DMS79 treated with DMSO at 0.1 percent for 48 hours (cell line): ENCODE measurements at places on chromosomes 13 and 19.
A peak's percentile ranks its signal among the peaks of the same experiment; 100 is the strongest.

- no peak for DNase-seq
Observed at GRCh38 chr13:107767119-107767518, 448.2 kb downstream of the LIG4 start.

DNA sequence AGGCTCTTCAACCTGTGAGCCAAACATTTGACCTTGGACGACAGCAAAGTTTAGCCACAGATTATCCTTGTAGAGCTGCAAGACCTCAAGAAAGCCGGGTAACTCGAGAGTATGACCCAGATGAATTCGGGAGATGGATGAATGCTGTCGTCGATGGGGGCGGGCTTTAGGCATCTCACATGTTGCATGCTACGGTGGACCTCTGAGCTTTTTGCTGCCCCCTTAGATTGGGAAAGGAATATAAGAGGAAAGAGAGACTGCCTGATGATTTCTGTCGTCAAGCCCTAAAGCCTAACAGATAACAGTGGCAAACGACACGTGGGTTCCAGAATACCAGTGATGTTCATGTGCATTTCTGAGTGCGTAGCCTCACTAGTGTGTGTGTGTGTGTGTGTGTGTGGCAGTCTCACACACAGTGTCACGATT lies 730 bp upstream of the ABCC4 start:
- DNase-seq, result no peak

- no peak for DNase-seq
Observed at GRCh38 chr13:97710797-97711196, 242.7 kb upstream of the IPO5 start.

GRCh38 chr13:27406178-27406939 lies 18.1 kb upstream of the GTF3A start:
- DNase-seq, result peak; percentile 16

DNA sequence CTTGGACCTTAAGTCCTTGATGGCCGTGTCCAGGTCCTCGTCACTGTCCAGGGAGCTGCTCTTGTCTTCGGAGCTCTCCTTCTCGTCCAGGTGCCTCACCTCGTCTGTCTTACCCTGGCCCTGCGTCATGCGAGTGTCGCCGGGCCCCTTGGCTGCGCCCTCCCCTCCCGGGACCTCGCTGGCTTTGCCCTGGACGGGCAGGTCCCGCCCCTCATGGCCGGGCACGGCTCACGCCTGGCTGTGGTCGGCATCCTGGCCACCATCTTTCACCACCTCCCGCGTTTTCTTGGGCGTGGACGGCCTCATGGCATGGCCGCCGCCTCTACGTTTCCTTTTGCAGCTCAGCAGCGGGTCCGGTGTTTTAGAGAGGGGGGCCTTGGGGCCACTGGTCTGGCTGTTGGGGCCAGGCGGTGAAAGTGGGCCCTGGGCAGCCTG lies 14.8 kb downstream of the RB1 start:
- DNase-seq, result no peak
